ENCODE measurements at places on chromosomes 1 and 21. TPM values are rescaled to one million over a fixed set of nuclear protein-coding genes. Genes with fewer than 3 reads are reported as not detected.

DNA sequence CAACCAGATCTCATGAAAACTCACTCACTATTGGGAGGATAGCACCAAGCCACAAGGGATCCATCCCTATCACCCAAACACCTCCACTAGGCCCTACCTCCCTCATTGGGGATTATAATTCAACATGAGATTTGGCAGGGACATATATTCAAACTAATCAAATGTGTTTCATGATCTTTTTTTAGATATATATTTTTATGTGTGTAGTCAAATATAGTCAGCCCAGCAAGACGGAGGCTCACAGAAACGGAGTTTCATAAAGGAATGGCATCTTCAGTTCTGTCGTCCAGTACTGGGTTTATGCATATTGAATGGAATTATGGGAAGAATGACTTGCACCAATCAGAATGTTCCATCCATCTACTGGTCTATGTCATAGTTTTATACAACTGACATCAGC lies 343.3 kb upstream of the KAZN start:
- DNase-seq, result no peak

The FBXO28 gene
- total RNA-seq, result 28.1 TPM

GRCh38 chr1:85554630-85555327 lies 25.8 kb upstream of the CCN1 start:
- DNase-seq, result no peak

GRCh38 chr1:62362061-62362917 lies 43.1 kb upstream of the KANK4 start:
- DNase-seq, result no peak

GRCh38 chr1:16266411-16267118 lies 29.6 kb upstream of the CPLANE2 start:
- DNase-seq, result no peak

The PRELP gene
- total RNA-seq, result 172 TPM

The BGLAP gene
- 0.71 TPM for total RNA-seq

GRCh38 chr1:74470251-74470650 lies 42.2 kb downstream of the LRRC53 start:
- DNase-seq, result no peak

DNA sequence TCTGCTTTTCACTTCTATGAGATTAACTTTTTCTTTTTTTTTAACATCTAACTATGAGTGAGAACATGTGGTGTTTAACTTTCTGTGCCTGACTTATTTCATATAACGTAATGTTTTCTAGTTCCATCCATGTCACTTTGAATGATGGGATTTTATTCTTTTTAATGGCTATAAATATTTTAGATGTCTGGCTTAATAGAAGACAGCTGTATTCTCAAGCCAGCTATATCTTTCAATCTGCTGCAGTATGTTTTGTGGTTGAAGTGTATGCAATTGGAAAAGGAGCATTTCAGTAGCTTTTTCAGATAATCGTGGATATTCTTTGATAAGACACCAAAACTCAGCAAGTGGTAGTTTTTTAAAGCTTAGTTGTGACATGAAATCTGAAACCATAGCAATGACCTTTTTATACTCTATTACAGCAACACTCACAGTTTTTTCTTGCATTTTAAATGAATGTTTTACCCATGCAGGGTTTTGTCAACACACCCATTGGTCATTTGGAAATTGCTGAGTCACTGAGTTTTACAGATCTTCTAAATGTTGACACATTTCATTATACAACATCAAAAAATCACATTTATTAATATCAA lies 5.7 kb upstream of the SVBP start:
- DNase-seq, result no peak

- no peak for DNase-seq
These were observed 44.5 kb downstream of the TIAM1 start for GRCh38 chr21:31299291-31300147.

DNA sequence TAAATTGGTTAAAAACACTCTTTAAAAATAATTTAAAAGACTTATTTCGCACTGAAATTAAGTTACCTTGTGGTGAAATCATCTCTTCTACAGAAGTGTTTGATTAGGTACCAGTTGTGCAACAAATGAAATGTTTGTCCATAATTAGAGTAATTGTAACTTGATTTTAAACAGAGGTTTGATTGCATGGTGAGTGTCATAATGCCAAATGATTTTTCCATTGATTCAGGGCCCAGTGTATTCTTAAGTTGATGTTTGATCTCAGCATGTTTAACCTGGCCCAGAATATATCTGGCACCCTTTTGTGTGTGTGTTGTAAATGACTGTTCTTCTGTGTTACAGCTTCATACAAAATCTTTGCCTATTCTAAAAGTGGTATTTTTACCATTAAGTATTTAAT lies 28.5 kb downstream of the LRRC8B start:
- DNase-seq, result no peak

- DNase-seq, result no peak
These were observed 242.2 kb downstream of the PTPRC start for GRCh38 chr1:198880818-198881597.

The LCE6A gene
- total RNA-seq, result not detected

GRCh38 chr21:28455253-28455600 lies 537.5 kb downstream of the LTN1 start:
- no peak for DNase-seq

DNA sequence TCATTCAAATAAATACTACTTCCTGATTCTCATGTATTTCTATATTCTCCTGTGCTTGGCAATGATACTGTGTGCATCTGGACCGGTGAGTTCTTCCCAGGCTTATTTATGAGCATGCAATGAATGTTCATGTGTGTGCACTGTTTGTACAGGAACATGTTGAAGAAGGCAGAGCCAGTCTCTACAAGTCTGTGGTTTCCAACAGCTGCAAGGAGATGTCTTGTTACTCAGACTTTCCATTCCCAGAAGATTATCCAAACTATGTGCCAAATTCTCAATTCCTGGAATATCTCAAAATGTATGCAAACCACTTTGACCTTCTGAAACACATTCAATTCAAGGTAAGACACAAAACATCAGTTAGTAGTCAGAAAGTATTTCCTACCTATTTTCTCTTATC lies 19.1 kb downstream of the FMO1 start:
- DNase-seq, result no peak

DNA sequence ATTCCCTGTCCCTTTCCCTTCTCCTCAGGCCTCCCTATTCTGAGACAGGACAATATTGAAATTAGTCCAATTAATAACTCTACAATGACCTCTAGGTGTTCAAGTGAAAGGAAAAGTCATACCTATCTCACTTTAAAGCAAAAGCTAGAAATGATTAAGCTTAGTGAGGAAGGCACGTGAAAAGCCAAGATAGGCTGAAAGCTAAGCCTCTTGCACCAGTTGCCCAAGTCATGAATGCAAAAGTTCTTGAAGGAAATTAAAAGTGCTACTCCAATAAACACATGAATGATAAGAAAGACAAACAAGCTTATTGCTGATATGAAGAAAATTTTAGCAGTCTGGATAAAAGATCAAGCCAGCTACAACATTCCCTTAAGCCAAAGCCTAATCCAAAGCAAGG lies 3.8 kb upstream of the MAP3K21 start:
- DNase-seq, result no peak

- DNase-seq, result no peak
These were observed 1.6 kb downstream of the CD84 start for GRCh38 chr1:160577671-160578070.

The OR2T6 gene
- not detected for total RNA-seq

The CLCNKA gene
- 0.51 TPM for total RNA-seq

DNA sequence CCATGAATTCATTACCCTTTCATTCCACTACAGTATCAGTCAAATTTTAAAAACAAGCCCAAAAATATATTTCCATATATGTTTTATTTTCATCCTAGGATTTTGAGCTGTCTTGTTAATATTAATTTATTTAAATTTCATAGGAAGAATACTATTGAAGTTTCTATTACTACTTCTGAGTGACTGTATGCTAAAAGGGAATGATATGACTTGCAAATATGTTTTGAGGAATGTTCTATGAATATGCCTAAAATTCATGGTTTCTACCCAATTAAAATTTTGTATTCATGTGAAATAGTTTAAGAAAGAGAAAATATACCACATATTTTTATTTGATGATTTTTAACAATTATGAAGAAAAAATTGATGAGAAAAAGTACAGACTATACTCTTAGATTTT lies 52.9 kb upstream of the BACH1 start:
- no peak for DNase-seq

DNA sequence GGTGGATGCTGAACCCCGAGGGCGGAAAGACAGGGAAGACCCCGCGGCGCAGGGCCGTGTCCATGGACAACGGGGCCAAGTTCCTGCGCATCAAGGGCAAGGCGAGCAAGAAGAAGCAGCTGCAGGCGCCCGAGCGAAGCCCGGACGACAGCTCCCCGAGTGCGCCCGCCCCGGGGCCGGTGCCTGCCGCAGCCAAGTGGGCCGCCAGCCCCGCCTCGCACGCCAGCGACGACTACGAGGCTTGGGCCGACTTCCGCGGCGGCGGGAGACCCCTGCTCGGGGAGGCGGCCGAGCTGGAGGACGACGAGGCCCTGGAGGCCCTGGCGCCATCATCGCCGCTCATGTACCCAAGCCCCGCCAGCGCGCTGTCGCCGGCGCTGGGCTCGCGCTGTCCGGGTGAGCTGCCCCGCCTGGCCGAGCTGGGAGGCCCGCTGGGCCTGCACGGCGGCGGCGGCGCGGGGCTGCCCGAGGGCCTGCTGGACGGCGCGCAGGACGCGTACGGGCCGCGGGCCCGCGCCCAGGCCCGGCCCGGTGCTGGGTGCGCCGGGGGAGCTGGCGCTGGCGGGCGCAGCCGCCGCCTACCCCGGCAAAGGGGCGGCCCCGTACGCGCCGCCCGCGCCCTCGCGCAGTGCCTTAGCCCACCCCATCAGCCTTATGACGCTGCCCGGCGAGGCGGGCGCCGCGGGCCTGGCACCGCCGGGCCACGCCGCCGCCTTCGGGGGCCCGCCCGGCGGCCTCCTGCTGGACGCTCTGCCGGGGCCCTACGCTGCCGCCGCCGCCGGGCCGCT lies 20.7 kb downstream of the FOXO6 start:
- no peak for DNase-seq

GRCh38 chr1:72485801-72486200 lies 203.5 kb upstream of the NEGR1 start:
- no peak for DNase-seq

- DNase-seq, result no peak
These were observed 2.0 kb upstream of the NHLH2 start for GRCh38 chr1:115842948-115843347.

- DNase-seq, result no peak
These were observed 38.4 kb downstream of the FYB2 start for GRCh38 chr1:56780826-56781225.

DNA sequence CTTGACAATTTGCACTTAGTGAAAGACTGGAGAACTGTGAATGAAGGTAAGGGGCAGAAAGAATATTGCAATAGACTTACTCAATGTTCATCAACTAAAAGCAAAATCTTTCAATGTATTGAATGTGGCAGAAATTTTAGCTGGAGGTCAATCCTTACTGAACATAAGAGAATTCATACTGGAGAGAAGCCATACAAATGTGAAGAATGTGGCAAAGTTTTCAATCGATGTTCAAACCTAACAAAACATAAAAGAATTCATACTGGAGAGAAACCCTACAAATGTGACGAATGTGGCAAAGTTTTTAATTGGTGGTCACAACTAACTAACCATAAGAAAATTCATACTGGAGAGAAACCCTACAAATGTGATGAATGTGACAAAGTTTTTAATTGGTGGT lies 80.7 kb downstream of the JMJD4 start:
- DNase-seq, result no peak

Measured in posterior vena cava (tissue), 2 donors.